Left renal cortex interstitium (tissue), 4 donors: ENCODE measurements at places on chromosomes 5 and 9. TPM values are rescaled to one million over a fixed set of nuclear protein-coding genes. Genes with fewer than 3 reads are reported as not detected.

- DNase-seq, result no peak
Measured at GRCh38 chr5:172417983-172418630, 36.2 kb downstream of the SH3PXD2B start.

Gene INSYN2B
- polyA plus RNA-seq, result 2.3 TPM

DNA sequence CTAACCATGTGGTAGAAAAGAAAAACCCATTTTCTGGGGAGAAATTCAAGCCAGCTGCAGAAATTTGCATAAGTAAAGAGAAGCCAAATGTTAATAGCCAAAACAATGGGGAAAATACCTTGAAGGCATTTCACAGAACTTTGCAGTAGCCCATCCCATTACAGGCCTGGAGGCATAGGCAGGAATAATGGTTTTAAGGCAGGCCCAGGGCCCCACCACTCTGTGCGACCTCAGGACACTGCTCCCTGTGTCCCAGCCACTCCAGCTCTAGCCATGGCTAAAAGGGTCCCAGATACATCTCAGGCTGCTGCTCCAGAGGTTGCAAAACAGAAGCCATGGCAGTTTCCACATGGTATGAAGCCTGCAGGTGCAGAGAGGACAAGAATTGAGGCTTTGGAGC is 253.3 kb downstream of the CTNND2 start:
- DNase-seq, result no peak

- DNase-seq, result no peak
Measured at GRCh38 chr5:168299372-168299771, 7.9 kb downstream of the WWC1 start.

DNA sequence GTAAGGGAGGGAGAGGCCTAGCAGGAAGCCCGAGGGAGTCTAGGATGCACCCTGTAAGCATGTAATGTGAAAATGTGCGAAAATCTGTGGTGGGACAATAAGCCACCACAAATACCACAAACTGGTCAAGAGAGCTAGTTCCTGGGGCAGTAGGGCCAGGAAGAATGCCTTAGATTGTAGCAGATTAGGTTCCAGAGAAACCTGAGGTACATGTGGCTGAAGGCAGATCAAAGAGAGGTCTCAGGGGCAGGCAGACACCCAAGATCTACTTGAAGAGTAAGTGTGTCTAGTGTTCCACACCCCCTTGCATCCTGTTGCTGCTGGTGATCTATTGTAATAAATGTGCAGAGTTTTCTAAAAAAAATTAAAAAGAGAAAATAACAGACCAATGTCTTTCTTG is 1677.3 kb upstream of the CDH6 start:
- no peak for DNase-seq

Gene MRPS30
- 68.8 TPM for polyA plus RNA-seq

DNA sequence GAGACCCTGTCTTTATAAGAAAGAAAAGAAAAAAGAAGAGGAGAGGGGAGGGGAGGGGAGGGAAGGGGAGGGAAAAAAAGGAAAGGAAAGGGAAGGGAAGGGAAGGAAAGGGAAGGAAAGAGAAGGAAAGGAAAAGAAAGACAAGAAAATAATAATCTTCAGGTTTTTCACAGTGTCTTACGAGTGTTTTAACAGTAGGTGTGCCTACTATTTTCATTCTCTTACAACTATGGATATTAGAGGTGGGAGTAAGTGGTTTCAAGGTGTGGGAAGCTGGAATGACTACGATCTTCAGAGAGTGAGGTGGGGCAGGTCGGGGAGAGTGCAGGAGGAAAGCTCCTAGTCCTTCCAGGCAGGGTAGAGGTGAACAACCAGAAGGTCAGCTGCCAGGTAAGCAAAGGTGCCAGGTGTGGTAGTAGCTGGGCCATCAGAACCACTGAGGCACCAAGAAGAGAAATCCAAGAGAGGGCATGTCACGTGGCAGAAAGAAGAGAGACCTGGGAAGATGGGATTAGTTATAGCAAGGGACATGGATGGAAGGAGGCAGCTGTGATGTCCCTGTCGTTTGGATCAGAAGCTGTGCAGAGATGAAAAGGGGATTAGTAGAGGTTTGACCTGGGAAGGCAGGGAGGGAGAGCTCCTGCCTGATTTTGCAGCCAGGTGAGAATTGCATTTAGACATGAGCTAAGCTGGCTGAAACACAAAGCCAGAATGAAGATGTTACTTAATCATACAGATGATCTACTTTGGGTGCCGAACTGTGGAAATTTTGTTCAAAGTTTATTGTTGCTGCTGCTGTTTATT is 95.4 kb downstream of the OTULIN start:
- no peak for DNase-seq

Gene MAMDC2
- 7.3 TPM for polyA plus RNA-seq

DNA sequence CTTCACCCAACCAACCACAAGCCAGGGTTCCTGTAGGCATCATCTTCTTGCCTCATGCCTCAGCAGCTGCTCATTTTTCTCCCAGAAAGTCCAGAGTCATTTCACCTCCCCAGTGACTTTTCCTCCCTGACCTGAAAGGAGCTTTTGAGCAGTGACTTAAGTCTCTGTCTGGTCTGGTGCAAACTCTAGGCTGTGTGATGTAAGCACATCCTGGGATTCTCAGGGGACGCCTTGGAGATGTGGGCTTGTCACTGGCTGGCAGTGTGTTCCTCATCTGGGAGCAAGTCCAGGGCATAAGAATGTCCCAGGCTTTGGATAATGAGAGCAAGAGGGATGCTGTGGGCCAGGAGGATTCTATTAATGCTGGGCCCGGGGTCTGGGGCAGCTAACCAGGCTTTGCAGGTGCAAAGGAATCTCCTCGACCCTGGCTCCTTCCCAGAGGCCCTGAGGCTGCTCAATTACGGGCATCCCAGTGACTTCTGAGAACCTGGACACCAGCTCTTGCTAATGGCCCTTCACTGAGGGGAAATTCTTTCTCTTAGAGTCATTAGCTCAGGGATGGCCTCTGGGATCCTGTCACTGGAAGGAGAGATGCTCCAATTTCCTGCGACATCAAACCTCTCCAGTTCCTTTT is 211.0 kb upstream of the PANK3 start:
- no peak for DNase-seq

- no peak for DNase-seq
Measured at GRCh38 chr5:108141676-108142075, 240.2 kb downstream of the FBXL17 start.

DNA sequence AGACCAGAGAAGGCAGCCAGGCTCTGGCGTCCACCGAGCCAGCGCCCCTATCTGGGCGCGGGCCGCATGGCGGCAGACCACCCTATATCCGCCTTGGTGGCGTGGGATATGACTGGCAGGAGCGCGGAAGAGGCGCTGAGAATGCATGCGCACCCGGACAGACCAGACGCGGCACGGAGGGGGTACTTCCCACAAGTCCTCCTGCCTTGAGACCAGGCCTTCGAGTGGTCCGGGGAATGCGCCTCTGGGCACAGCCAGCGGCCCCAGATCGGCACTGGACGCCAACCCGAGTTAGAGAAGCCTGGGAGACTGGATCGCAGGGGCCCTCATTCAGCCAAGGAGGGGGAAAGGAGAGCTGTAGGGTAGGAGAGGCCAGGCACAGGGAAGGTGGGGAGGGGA is 2.5 kb upstream of the LMX1B start:
- DNase-seq, result no peak

DNA sequence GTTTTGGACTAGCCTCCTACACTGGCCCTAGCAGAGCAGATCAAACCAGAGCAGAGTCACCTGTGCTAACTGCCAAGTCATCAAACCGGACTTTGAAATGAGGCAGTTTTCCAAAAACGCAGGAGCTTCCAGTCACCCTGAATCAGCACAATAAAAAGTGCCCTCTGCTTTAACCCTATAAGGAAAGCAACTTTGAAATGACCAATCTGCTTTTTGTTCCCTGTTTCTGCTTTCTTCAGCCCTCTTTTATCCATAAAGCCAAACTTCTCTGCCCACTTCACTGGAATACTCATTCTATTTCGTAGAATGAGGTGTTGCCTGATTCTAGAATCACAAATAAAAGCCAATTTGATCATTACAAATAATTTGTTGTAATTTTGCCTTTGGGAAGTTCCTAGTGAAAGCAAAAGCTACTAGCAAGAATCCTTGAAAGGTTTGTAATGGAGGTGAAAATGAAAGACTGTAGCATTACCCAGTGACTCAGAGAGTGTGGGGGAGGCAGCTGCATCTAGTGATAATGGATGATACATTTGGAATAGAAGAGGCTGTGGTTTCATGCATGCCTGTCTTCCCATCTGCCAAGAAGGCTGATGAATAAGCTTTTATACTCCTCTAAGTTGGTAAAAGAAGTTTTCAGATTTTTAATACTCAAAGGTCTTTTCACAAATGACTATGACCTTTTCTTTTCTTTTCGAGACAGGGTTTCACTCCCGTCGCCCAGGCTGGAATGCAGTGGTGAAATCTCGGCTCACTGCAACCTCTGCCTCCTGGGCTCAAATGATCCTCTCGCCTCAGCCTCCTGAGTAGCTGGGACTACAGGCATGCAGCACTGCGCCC is 14.9 kb downstream of the SPAAR start:
- no peak for DNase-seq

Gene TRIM36
- polyA plus RNA-seq, result 2.5 TPM

GRCh38 chr9:72497447-72498046 is 23.9 kb upstream of the TMC1 start:
- DNase-seq, result no peak

GRCh38 chr5:50965654-50966375 is 299.4 kb downstream of the PARP8 start:
- DNase-seq, result no peak

- DNase-seq, result no peak
Measured at GRCh38 chr5:140038373-140038957, 4.6 kb downstream of the NRG2 start.

DNA sequence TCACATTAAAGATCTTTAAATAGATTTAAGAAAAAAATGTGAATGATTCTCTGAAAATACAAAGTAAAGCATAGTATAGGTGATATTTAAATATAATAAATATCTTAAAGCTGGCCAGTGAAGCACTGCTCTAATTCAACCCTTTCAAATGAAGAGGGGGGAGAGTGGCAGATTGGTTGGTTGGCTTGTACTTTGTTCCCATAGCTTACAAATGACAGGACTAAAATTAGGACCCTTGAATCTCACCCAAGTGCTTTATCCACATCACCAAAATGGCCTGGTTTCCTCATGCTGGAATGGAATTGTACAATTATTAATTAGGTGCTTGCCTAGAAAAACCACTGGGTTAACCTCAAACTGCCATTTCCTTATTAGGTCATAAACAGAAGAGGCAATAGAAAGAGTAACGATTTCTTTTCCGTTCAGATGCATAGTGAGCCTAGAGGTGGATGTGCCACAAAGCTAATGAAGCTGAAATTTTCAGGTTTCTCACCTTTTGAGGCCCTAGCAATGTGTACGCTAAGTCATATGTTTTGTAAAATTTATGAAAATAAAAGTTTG is 354.5 kb upstream of the CDH6 start:
- no peak for DNase-seq

Gene SOX30
- polyA plus RNA-seq, result 0.39 TPM

DNA sequence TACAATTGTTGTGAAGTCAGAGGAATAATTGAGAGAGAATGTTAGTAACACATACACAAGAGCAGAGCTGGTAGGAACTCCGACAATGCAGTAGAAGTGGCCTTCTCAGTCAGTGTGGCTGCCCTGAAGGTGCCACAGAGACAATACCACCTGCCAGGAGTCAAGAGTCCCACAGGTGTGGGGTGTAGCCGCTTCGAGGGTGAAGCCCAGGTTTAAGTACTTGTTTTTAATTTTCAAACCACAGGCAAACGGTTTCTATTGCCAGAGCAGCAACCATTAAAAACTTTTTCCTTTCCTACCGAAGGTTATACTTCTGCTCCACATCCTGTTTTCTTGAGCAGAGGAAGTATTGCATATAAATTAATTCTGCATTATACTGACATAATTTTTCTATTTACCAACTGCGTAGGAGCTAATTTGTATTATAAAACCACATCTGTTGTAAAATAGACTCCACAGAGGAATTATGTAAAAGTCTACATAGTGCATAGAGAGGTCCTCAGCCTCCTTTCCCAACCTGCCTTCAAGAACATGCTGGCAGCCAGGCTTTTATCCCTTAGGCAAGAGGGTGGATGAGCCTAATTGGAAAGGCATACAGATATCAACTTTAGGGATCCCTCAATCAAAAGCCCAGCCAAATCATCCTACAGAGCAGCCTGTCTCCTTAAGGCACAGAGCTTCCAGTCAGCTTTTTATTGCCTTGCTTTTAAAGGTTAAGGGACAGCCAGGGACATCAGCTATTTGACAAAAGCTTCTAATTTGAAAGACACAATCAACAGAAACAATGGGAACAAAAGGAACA is 12.9 kb upstream of the ACTBL2 start:
- DNase-seq, result no peak

DNA sequence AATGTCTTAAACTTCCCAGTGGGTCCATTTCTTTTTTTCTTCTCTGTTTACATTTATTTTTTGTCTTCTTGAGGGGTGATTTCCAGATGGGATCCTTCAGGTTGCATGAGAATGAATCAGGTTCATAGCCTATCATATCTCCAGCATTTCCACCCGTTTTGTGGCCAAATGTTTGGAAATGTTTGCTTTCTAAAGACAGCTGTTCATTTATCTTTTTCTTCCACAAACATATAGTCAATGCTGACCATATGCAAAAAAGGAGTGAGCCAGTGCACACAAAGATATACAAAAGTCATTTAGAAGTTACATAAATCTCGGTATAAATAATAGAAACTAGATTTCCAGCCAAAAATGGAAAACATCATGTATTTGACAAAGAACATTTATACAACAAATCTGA is 71.6 kb upstream of the STC2 start:
- DNase-seq, result no peak

Gene UGCG
- polyA plus RNA-seq, result 80.0 TPM
